ENCODE measurements at places on chromosomes 6 and 20.

DNA sequence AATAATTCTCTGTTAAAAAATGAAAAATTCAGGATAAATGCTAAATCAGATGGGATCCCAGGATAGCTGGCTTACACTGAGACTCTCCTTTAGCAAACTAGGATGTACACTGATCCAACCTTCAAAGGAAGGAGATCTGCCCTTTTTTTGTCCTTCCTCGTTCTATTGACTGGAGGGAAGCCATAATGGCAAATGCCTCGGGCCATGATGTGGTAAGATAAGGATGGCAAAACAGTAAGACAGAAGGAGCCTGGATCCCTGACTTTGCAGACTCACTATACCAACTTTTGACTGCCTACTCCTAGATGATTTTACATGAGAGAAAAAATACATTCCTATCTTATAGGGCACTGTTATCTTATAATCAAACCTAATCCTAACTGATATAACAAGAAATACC lies 156.9 kb upstream of the BEND3 start:
- H3K27ac ChIP-seq: no peak overlapping the region
- no peaks in the 10 kb centered on the region for H3K4me1 ChIP-seq
- no peak overlapping the region for H3K4me3 ChIP-seq

- no peak overlapping the region for H3K4me3 ChIP-seq
- DNase-seq: no peak
- no peak overlapping the region for H3K27ac ChIP-seq
- H3K4me1 ChIP-seq: no peaks in the 10 kb centered on the region
- no peaks in the 10 kb centered on the region for H3K27me3 ChIP-seq
- no peaks in the 10 kb centered on the region for H3K36me3 ChIP-seq
These were observed 186.9 kb upstream of the GMDS start for GRCh38 chr6:2432292-2432691.

GRCh38 chr20:49641683-49642656 lies 71.7 kb downstream of the B4GALT5 start:
- H3K27me3 ChIP-seq: no peaks in the 10 kb centered on the region
- no peak overlapping the region for H3K4me3 ChIP-seq
- H3K27ac ChIP-seq: no peak overlapping the region
- no peak for DNase-seq
- H3K4me1 ChIP-seq: no peaks in the 10 kb centered on the region

DNA sequence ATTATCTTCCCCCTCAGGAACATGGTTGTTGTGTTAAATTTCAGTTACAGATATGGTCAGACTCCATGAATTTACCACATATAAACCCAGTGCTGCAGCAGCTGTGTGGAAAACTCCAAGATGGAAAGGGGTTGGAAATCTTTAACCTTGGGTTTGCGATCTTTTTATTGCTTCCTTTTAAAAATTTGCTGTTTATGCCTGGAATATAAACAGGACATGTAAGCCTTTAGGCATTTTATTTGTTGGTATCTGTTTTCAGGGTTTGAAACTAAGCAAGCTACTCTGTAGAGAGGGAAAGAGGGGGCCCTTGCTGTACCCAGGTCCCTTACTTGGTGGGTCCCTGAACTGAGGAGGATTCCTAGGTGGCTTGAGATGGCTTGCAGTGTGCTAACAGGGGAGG lies 778 bp downstream of the PKIG start:
- no peaks in the 10 kb centered on the region for H3K36me3 ChIP-seq
- no peaks in the 10 kb centered on the region for H3K27me3 ChIP-seq

DNA sequence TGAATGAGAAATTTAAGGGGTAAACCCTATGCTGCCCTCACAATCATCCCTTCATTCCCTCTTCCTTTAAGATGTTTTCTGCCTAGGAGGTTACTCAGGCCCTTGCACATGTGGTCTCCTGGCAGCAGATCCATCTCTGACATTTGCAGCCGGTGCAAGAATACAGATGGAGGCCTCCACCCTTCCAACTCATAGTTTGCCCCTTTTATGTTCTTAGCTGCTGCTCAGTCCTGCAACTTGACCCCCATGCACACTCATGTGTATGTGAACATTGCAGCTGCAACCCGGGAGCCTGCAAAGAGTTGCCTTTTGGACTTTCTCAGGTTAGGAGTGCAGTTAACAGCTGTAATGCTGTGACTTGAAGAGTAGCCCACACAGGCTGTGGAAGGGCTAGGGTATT lies 131.9 kb upstream of the SGK1 start:
- DNase-seq: no peak
- no peak overlapping the region for H3K27ac ChIP-seq
- H3K4me1 ChIP-seq: peaks cover 6% of the 10 kb centered on the region

DNA sequence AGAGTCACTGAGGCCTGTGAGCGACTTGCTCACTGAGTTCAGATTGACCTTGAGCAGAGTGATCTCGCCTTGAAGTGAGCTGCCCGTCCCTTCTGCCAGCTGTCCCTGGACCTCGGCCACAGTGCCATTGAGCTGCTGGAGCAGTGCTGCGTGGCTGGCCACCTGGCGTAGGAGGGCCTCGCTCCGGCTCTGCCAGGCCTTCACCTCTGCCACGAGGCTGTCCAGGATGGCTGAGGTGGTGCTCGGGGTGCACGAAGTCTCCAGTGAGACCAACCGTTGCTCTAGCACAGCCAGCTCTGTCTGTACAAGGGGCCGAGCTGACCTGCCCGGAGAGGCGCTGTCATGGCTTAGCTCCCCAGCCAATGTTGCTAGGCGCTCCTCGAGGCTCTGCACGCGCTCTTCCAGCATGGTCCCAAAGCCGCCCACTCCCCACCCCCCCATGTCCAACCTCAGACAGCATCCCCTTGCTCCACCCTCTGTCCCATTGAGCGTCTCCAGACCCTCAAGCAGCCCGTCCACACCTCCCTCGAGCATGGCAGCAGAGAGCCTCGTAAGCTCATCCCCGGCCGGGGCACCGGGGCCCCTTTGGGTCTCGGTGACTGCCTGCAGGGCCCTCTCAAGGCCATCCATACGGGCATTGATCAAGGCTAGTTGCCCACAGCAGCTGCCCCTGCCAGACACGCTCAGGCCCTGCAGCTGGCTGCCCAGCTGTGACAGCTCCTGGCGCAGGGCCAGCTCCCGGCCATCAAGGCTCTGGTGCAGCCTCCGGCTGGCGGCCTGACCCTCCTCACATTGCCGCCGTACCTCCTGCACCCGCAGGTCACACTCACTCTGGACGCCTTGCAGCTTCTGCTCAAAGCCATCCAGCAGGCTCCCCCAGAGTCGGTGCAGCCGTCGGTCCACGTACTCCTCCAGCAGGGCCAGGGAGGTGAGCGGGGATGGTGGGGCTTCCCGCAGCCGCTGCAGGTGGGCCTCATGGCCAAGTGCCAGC lies 4.6 kb downstream of the EMILIN3 start:
- H3K36me3 ChIP-seq: no peaks in the 10 kb centered on the region
- no peak overlapping the region for H3K27ac ChIP-seq
- no peak for DNase-seq
- H3K4me1 ChIP-seq: no peaks in the 10 kb centered on the region

- no peaks in the 10 kb centered on the region for H3K27me3 ChIP-seq
- H3K36me3 ChIP-seq: no peaks in the 10 kb centered on the region
- H3K27ac ChIP-seq: no peak overlapping the region
- DNase-seq: no peak
- H3K4me1 ChIP-seq: no peaks in the 10 kb centered on the region
- no peak overlapping the region for H3K4me3 ChIP-seq
These were observed 8.9 kb downstream of the NFS1 start for GRCh38 chr20:35690265-35690664.
